ENCODE measurements at places on chromosomes 5 and 9.
A peak's percentile ranks its signal among the peaks of the same experiment; 100 is the strongest.

DNA sequence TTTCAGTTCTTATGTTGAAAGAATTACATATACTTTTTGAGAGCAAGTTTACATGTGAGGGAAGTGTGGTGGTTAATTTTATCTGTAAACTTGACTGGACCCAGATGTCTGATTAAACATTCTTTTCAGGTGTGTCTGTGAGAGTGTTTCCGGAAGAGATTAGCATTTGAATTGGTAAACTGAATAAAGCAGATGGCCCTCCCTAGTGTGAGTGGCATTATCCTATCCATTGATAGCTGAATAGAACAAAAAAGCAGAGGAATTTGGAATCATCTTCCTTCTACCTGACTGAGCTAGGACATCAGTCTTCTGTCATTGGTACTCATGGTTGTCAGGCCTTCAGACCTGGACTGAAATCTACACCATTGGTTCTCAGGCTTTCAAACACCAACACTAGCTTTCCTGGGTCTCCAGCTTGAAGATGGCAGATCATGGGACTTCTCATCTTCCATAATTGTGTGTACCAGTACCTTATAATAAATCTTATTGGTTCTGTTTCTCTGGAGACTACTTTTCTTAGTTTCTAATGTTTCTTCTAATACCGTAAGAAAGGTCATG is 36.6 kb downstream of the NREP start:
- no peak for DNase-seq

DNA sequence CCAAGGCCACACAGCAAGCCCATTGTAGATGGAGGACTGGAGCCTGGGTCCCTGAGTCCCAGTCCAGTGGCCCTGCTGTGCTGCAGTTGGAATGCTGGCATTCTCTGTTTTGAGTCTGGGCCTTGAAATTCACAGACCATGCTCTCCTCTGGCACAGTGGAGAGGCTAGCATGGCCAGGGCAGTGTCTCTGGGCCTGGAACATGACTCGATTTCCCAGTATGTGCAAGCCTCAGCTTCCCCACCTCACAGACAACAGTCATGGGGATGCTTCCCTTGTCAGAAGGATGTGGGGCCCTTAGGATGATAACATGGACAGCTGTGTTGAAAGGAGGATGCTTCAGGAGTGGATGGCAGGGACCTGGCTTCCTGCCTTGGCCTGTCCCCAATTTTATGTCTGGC is 91.2 kb downstream of the AMBP start:
- no peak for DNase-seq

DNA sequence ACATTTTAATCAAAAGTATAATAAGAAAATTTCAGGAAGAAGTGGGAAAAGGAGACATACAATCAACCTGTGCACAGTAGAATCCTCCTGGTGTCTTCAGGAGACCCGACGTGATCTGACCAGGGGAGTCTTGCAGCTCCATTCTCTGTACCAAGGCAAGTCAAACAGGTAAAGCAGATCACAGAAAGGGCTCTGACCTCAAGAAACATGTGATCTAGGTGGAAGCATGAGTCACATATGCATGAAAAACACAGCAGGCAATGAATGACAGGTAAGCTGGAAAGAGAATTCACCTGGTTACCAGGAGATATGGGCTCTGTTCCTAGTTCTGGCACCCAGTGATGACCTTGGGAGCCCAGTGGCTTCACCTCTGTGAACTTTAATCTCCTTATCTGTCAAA is 19.4 kb upstream of the FABP6 start:
- DNase-seq: no peak

GRCh38 chr5:98513380-98513779 is 260.1 kb upstream of the RGMB start:
- no peak for DNase-seq

DNA sequence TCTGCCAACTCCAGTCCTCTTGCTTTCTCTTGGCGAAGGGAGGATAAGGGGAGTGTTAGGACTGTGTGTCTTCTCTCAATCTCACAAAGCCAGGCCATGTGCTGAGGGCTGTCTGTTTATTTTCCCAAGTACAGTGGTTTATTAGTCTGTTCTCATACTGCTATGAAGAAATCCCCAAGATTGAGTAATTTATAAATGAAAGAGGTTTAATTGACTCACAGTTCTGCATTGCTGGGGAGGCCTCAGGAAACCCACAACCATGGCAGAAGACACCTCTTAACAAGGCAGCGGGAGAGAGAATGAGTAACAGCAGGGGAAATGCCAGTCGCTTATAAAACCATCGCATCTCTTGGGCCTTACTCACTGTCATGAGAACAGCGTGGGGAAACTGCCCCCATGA is 36.2 kb upstream of the CKS2 start:
- peak; percentile 33 for DNase-seq

DNA sequence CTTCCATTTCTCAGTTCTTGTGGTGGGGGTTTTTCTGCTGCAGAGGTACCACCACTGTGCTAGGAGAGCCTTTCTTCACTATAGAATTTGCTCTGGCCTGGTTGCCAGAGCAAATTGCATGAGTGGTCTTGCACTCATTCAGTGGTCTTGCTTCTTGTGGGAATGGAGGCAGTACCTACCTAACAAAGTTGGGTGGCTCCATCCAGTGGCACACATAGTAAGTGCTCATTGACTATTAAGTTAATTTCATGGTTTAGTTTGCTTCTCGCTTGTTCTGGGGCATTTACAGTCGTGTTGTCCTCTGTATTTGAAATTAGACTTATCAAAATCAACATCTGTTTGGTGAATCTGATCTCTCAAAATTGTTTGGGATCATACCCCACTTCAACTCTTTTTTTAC is 23.0 kb downstream of the SLC28A3 start:
- no peak for DNase-seq

DNA sequence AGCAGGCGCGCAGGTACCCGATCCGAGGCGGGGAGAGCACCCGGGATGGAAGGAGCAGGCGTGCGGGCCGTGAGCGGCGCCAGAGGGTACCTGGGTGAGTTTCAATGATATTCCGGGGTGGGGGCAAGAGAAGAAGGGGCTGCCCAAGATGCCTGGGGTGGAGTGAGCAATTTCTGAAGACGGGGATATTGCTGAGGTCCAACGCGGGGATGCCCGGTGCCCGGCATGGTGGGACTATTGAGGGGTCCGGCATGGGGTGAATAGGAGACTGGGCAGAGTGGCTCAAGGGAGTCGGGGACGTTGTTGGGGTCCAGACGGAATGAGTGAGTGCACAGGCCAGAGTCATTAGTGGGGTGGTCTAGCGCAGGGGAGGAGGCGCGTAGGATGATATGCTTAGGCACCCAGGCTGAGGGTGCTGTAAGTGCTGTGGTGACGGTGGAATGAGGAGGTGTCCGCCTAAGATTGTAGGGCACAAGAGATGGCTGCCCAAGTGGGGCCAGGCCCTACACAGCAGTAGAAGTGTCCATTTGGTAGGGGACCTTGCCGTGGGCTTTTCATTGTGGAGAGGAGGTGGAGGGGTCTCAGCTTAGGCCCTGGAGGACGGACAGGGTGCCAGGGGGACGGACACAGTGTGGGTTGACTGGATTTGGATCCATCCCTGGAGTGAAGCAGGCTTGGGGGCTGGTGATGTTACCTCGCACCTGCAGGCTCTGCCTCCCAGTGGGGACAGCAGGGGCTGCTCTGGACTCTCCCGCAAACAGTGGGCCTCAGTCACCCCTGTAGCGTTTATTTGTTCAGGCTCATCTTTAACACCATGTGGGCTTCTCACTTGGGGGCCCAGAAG is 719 bp downstream of the MIGA2 start:
- DNase-seq: no peak

- no peak for DNase-seq
These were observed 6.8 kb upstream of the IFNA5 start for GRCh38 chr9:21311889-21312288.

DNA sequence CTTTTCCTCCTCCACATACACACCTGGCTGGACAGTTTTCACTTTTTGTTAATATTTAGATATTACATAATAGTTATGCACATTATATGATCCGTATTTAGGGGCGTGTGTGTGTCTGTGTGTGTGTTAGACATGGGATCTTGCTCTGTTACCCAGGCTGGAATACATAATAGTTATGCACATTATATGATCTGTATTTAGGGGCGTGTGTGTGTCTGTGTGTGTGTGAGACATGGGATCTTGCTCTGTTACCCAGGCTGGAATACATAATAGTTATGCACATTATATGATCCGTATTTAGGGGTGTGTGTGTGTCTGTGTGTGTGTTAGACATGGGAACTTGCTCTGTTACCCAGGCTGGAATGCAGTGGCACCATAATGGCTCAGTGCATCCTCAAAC is 199.0 kb upstream of the OTULINL start:
- DNase-seq: no peak

DNA sequence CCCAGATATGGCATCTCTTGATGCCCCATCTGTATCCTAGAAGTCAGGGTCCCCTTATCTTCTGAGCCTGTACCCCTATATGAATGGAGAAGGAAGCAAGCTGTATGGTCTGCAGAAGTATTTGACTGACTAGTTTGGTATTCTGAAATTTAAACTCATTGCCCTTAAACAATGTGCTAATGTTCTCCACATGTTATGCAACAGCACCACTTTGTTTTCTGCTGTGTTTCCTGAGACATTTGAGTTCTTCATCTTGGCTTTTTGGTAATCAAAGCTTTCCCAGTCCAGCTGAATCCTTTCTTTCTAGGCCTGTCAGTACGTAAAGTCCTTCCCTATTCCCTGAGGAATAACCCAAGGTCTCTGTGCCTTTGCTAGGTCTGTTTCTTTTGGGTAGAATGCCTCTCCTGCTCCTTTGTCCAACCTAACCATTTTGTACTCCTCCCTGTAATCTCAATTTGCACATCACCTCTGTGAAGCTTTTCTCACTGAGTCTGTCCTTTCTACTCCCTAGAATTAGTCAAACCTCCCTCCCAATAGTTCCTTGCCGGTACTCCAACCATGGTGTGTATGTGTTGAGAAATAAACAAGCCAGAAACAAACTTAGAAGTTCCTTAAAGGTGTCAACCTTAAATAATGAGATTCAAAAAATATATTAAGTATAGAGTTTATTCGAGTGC is 72.1 kb upstream of the HSPB3 start:
- no peak for DNase-seq

- no peak for DNase-seq
These were observed 172.7 kb downstream of the CHSY3 start for GRCh38 chr5:130077007-130077406.

Data from keratinocyte (primary cell).